RKO (cell line): ENCODE measurements at places on chromosomes 5 and 9.

DNA sequence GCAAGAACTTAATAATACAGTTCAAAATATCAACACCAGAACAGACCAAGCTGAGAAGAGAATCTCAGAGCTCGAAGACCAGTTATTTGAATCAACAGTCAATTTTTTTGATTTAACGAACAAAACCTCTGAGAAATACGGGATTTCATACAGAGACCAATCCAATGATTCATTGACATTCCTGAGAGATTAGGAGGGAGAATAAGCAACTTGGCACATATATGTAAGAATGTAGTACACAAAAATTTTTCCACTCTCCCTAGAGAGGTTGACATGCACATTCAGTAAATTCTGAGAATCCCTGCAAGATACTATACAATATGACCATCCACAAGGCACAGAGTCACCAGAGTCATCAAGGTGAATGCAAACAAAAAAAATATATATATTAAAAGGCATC lies 1577.3 kb upstream of the C9orf72 start:
- DNase-seq: peak; percentile 6

- no peak for DNase-seq
Observed at GRCh38 chr5:151100681-151101080, 19.8 kb upstream of the TNIP1 start.

DNA sequence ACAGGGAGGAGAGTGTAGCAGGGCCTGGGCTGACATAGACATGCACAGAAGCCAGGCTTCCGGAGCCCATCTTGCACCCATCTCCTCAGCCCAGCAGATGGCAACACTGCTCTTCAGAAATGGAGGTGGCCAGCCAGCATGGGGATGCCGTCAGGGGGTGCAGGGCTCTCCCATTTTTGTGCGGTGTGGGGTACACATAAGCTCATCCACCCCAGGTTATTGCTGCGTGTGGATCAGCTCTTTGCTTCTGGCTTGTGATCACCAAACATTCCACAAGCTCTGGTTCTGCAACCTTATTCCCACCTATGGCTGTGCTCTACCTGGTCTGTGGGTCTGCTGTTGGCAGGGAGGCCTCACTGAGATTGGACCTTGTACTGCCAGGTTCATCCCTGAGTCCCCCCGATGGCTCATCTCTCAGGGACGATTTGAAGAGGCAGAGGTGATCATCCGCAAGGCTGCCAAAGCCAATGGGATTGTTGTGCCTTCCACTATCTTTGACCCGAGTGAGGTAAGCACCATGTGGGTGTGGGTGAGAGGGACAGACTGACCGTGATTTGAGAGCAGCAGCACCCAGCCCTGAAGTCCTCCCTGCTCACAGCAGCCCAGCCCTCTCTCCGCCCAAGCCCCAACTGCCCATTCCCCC lies 17.3 kb downstream of the SLC22A5 start:
- DNase-seq: peak; percentile 64

DNA sequence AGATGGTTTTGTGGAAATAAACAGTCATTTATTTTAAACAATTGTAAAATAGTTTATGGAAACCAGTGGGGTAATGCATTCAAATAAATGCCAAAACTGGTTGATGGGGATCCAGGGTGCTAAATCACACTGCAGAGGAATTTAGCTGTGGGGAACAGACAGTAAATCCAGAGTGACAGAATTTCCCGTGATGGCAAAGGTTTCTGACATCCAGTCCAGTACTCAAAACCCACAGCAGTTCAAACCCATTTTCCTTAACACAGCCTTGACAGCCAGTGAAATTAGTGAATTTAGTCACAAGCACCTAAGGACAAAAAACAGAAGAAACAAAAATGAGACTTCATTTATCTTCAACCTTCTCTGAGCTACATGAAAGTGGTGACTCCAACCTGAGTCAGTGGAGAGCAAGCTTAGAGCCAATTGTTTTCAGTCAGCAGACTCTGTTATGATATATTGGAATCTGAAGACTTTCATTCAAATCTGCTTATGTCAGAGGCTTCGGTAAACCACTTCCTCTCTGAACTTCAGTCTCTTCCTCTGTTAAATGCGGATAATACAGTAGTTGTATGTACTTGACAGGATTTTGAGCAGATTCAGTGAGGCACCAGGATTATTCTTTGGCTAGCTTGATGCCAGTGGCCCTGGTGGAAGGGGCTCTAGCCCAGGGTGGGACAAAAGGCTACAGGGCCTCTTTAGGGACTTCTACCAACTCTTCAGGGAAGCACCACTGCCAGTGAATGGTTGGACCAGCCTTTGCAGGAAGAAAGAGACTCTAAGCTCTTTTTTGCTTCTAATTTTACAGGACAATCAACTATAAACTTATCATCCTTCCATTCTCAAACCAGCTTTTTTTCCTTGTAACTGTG lies 185.3 kb downstream of the MAPKAP1 start:
- peak; percentile 99 for DNase-seq

DNA sequence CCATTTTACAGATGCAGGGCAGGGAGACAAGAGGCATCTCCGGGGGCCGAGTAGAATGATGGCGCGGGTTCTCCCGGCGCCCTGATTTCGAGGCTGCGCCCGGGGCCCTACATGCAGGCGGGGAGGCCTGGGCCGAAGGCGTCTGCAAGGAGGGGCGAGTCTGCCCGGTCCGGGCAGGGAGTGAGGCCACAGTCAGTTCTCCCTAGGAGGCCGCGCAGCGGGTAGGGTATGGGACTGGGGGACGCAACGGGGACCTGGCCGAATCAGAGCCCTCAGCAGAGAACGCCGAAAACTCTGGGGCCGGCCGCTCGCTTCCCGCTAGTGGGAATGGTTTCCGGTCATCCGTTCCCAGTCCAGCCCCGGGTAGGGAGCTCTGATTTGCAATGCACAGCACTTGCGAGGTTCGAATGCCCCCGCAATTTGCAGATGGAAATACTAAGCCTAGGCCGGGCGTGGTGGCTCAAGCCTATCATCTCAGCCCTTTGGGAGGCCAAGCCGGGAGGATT lies 6.4 kb downstream of the TLX3 start:
- DNase-seq: no peak

GRCh38 chr9:27864644-27865438 lies 291.6 kb upstream of the C9orf72 start:
- peak; percentile 25 for DNase-seq

DNA sequence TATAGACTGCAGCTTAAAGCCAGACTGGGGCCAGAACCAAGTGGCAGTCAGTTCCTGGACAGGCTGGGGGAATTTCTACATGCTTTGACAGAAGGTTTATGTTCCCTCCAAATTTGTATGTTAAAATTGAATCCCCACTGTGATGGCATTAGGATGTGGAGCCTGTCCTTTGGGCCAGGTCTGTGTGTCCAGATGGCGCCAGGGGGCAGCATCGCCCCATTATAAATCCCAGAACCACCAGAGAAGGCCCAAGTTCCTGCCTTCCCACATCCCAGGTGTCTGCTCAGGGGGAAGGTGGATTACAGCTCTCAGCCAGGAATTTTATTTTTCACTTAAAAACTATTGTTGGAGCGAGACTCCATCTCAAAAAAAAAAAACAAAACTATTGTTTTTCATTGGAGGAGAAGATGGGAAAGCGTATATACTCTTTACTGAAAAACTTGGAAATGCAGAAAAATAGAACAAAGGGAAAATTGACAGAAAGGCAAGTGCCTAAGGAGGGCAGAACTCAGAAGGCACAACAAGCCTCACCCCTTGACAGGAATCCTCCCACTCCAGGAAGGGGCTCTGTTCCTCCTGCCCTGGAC lies 5.0 kb downstream of the IL3 start:
- DNase-seq: peak; percentile 51

DNA sequence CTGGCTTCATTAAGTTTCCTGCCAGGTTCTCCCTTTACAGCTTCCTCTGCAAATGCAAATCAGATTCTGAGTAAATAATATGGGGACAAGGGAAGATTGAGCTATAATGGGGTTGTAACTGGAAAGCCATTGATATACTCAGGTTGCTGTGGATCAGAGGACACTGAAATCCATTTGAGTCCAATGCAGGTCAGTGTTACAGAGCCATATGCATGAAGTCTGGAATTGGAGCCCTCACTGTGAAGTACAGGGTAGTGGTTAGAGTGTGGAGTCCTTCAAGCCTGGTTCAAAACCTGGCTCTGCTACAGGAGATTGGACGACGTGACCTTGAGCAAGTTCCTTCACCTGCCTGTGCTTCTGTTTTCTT lies 48.7 kb downstream of the TIMD4 start:
- DNase-seq: no peak

DNA sequence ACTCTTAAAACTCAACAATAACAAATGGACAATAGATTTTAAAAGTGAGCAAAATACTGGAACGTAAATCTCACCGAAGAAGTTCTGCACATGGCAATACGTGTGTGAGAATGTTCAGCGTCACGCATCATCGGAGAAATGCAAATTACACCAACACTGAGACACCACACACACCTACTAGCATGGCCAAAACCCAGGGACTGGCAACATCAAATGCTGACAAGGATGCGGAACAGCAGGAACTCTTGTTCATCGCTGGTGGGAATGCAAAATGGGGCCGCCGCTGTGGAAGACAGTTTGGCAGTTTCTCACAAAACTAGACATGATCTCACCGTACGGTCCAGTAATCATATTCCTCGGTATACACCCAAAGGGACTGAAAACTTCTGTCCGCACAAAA lies 21.6 kb upstream of the CLPTM1L start:
- no peak for DNase-seq

GRCh38 chr5:176648474-176649194 lies 1.4 kb downstream of the TSPAN17 start:
- DNase-seq: no peak

DNA sequence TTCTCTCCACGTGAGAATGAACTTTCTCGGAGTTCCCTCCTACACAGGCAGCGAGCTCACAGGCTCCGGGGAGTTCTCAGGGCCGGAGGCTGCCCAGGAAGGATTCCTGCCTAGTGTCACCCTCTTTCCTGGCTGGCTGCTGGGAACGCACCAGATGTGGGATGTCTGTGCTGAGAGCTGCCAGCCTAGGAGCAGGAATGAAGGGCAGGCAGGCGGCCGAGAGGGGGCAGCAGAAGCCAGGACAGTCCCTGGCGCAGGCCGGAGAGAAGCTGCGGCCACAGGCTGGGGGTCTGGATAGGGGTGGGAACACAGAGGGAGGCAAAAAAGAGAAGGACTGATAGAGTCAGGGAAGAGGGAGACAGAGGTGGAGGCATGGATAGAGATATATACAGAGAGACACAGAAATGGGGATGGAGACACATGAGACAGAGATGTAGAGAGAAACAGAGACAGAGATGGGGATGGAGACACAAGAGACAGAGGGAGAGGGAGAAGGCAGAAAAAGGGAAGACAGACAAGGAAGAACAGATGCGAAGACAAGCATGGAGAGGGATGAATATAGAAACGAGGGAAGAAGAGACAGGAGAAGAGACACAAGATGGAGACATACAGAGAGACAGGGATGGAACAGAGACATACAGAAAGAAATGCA lies 25.3 kb upstream of the ENHO start:
- peak; percentile 52 for DNase-seq

DNA sequence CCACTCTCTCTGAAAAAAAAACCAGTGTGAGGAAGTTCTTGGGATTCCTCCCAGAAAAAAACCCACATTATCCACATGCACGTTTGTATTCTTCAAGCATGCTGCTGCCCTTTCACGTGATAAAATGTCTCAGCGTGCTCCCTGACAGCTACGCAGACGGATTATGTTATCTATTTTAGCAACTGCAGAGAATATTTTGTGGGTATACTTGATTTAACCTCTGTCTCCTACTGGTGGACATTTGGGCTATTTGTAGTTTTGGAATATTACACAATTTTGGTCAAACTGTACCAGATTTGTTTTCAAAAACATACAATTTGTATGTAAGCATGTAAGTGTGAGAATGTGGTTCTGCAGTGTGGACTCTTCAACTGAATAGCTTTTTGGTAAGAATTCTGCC lies 10.7 kb downstream of the PRRC2B start:
- no peak for DNase-seq

DNA sequence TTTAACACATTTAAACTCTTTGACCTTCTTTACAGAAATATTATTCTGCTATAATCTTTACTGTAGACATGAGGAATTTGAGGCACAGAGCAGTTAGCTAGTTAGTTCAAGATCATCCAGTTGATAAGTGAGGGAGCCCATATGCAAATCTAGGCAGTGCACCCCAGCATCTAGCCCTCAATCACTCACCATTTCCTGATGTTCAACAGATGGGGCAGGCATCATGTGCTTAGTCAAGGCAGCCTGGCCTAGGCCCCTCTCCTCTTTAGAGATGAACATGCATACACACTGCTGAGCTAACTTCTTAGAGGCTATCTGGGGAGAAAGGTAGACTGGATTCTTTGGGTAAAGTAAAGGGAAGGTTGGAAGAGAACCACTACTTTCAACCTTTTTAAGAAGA lies 206.8 kb upstream of the SLC24A2 start:
- DNase-seq: no peak

DNA sequence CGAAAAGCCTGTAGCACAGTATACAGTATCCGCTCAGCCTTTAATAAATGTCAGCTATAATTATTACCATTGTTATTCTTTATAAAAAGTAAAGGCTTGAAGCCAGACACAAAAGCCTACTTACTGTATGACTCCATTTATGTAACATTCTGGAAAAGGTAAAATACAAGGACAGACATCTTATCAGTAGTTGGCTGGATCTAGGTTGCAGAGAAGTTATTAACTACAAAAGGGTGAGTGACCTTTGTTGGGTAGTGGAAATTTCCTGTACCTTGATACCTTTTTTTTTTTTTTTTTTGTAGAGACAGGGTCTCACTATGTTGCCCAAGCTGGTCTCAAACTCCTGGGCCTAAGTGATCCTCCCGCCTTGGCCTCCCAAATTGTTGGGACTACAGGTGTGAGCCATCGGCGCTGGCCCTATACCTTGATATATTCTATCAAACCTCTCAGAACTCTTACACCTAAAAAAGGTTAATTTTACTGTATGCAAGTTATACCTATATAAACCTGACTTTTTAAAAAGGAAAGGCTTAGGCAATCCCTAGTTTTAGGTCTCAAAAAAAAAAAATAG lies 6.0 kb downstream of the HDAC3 start:
- no peak for DNase-seq

- no peak for DNase-seq
Observed at GRCh38 chr9:37920471-37921167, 16.7 kb upstream of the SLC25A51 start.

DNA sequence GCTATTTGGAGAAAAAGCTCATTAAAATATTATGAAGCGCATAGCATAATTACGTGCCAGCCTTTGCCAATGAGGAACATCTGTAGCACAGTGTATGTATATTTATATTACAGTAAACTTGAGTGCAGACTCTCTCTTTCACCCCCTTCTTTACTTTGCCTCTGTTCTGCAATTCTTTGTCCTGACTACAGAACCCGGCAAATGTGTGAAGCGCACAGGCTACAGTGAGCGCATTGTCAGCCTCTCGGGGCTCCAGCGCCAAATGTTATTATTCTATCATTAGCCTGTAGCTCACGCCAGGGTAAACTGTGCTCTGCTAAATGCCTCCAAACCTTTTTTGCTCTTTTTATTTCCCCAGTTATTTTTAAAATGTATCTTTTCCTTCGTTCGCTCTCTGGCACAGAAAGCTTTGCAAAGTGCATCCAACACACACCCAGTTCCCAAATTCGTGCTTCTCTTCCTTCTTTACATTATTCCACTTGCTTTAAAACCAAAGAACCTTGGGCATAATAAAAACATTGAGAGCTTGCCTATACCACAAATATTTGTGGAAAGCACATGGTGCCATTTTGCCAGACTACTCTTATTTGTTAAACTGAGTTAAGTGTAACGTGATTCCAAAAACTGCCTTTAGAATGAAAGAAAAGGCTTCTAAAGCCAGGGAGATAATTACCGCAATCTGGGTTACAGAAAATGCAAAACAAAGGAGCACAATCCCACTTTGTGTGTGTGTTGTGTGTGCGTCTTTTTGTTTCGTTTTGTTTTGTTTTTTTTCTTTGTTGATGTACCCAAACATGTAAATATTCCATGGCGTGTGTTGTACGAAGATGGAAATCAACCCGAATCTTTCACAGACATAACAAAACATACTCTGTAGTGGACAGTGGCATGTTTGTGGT lies 164.1 kb upstream of the MPDZ start:
- DNase-seq: no peak
